ENCODE measurements at places on chromosomes 4 and X.

- no peak for DNase-seq
Measured at GRCh38 chrX:18534949-18535348, 109.5 kb downstream of the CDKL5 start.

GRCh38 chr4:89829470-89830138 is 7.4 kb downstream of the SNCA start:
- DNase-seq: no peak

- no peak for DNase-seq
Measured at GRCh38 chrX:48894891-48895290, 2.7 kb downstream of the TIMM17B start.

GRCh38 chr4:108029016-108029720 is 39.5 kb downstream of the HADH start:
- DNase-seq: no peak

DNA sequence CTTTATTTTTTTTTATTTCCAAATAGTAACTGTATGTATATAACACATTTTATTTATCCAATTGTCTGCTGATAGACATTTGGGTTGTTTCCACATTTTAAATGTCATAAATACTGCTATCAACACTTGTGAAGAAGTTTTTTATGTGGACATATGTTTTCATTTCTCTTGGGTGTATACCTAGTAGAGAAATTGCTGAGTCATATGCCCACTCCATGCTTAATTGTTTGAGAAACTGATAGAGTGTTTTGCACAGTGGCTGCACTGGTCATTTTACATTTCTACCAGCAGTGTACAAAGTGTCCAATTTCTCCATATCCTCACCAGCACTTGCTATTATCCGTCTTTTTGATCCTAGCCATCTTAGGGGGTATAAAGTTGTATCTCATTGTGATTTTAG is 567.8 kb downstream of the GBA3 start:
- no peak for DNase-seq

GRCh38 chr4:121594796-121595526 is 101.8 kb downstream of the ANXA5 start:
- DNase-seq: no peak

GRCh38 chrX:128975745-128976144 is 547.5 kb downstream of the SMARCA1 start:
- DNase-seq: peak; percentile 72

DNA sequence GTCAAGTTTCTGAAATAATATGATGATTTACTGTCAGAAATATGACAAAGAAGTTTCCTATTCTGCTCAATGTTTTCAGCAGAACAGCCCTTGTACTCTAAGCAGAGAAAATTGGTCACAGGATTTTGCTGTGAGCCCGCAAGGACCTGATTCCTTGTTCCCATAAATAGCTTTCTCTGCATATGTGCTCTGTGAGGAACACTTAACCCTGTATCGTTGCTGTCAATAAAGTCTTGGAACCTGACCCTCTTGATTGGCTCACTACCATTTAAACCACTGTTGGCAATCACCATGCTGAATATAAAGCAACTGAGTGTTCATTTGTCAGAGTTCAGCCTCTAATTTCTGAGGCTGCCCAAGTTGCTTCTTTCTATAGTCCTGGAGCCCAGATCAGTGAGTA is 158.2 kb upstream of the NOCT start:
- no peak for DNase-seq

GRCh38 chr4:88971536-88971935 is 85.4 kb downstream of the FAM13A start:
- DNase-seq: no peak

- no peak for DNase-seq
Measured at GRCh38 chr4:108142870-108143269, 25.9 kb downstream of the LEF1 start.

DNA sequence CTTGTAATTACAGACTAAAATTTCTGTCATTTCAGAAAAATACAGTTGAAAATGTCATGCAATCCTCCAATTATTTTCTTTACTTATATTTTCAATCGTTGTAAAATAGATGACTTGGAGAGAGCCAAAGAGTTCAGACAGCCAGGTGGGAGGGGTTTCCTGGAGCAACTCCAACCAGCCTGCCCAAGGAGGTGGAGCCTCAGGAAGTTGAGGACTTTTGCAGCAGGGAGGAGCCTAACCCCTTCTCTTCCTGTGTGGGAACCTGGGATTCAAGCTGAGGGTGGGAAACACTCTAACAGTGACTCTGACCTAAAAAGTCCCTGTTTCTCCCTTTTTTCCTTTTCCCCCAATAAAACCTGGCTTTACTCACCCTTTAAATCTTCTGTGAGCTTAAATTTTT is 72.2 kb upstream of the GABRG1 start:
- peak; percentile 56 for DNase-seq

GRCh38 chr4:76301068-76301774 is 5.3 kb upstream of the STBD1 start:
- DNase-seq: no peak

DNA sequence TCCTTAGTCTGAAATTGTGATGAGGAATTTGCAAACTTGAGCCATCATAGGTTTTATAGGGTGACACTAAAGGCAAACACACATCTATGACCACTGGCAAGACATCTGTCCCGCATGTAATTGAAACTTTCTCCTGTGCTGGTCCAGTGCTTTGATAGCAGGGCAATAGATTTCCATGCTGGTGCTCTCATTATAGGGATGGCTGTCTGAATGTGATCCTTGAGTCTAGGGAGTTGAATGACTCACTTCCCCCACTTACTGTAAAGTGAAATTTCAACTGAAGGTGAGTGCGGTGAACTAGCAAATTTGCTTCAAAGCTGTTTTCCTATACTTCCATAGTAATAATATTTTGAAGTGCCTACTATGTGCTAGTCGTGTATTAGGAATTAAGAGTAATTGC is 1630.0 kb downstream of the STIM2 start:
- peak; percentile 17 for DNase-seq

GRCh38 chr4:2888886-2889285 is 45.2 kb downstream of the ADD1 start:
- DNase-seq: no peak

DNA sequence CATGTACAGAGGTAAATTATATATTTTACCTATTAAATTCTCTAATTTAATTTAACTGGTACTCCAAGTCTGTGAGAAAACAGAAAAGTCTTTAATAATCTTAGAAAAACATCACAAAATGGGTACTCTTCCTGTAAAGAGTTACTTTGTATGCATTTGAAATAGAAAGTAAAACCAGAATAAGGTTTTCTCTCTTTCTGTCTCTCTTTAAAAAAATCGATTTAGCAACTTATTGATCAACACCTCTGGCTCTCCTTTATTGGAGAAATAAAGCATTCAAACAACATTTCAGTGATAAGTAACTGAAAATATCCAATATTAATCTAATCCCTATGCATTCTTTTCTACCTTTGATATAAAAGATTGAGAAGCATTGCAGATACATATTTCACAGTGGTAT is 27.4 kb downstream of the ATOH1 start:
- DNase-seq: no peak

- DNase-seq: no peak
Measured at GRCh38 chr4:7822877-7823276, 116.8 kb downstream of the AFAP1 start.

DNA sequence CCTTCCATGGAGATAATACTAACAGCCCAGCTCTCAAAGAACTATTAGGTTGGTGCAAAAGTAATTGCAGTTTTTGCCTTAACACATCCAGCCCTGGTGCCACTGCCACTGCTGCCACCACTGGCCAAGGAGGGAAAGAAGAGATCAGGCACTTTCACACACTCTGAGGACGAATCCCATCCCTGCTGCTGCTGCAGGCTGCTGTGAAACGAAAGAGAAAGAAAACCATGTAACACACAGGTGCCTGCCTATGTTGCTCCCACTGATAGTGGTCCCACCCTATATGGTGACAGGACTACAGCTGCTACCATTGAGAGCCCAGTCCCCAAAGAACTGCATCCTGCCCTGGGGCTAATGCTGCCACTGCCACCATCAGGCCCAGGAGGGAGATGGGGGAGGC is 35.1 kb downstream of the TMLHE start:
- peak; percentile 25 for DNase-seq

GRCh38 chr4:114019276-114019968 is 40.0 kb upstream of the ARSJ start:
- no peak for DNase-seq

GRCh38 chr4:152700151-152700550 is 20.4 kb upstream of the TMEM154 start:
- DNase-seq: no peak

DNA sequence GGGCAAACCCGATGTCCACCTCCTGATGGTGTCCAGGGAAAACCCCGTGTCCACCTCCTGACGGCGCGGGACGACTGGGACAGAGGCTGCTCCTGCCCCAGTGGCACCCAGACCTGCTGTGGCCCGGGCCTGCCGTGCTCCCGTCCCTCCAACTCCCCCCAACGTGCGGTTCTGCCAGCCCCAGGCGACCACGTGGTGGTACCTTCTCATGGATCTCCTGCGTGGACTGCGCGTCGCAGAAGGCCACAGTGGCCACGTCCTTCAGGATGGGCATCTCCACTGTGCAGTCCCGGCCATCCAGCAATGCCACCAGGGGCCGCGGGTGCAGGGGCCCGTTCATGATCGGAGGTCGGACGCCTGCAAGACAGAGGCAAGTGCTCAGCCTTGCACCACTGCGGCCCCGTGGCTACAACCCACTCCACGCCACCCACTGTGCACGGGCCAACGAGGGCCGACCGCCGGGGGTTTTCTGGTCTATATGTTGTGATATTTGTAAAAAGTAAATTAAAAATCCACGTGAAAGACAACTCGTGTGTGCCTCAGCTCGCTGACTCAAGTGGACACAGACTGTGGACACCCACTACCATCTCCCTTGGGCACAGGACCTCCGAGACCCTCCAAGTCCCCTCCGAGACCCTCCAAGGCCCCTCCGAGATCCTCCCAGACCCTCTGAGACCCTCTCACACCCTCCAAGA is 10.8 kb downstream of the CTBP1 start:
- DNase-seq: peak; percentile 0

DNA sequence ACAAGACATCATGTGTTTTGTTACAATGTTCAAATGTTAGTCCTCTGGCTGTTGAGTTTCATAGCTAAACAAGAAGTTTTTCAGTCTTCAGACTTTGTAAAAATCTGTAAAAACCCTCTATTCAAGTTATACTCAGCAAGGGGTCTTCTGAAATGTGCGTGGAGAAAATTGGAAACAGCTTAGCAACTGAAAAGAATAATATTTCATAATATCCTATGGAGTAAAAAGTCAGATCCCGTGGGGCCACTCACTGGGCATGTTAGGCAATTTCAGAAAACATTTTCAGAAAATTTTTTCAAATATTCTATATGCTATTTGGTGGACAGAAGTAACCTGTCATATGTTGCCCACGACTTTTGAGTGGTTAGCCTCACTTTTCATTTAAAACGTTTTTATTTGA is 118.3 kb downstream of the CORIN start:
- DNase-seq: no peak

GRCh38 chrX:110383414-110383813 is 24.8 kb downstream of the RTL9 start:
- no peak for DNase-seq

GRCh38 chrX:69615779-69616456 is at the start of gene EDA:
TSS of gene EDA (plus strand) at chrX:69616113.
- DNase-seq: peak; percentile 91

- DNase-seq: no peak
Measured at GRCh38 chr4:56078866-56079265, 130.1 kb downstream of the CEP135 start.

- DNase-seq: no peak
Measured at GRCh38 chr4:154452798-154453346, 38.7 kb downstream of the DCHS2 start.

GRCh38 chrX:56505866-56506265 is 57.6 kb upstream of the UBQLN2 start:
- DNase-seq: no peak

DNA sequence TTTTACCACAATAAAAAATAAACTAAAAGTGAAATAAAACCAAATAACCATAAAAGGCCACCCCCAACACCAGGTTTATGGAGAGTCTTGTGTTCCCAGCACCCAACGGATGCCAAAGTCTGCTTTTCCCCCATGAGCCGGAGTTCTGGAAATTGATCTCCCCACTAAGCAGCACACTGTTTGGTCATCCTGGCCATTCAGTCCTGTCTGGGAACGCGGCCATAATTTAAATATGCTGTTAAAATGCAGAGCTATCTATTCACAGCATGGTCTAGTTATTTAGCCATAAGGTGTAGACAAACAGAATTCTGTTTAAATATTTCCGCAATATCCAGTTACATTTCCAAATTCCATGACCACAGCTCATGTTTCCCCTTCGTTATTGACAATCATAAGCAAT is 129.6 kb upstream of the TBL1X start:
- DNase-seq: no peak

DNA sequence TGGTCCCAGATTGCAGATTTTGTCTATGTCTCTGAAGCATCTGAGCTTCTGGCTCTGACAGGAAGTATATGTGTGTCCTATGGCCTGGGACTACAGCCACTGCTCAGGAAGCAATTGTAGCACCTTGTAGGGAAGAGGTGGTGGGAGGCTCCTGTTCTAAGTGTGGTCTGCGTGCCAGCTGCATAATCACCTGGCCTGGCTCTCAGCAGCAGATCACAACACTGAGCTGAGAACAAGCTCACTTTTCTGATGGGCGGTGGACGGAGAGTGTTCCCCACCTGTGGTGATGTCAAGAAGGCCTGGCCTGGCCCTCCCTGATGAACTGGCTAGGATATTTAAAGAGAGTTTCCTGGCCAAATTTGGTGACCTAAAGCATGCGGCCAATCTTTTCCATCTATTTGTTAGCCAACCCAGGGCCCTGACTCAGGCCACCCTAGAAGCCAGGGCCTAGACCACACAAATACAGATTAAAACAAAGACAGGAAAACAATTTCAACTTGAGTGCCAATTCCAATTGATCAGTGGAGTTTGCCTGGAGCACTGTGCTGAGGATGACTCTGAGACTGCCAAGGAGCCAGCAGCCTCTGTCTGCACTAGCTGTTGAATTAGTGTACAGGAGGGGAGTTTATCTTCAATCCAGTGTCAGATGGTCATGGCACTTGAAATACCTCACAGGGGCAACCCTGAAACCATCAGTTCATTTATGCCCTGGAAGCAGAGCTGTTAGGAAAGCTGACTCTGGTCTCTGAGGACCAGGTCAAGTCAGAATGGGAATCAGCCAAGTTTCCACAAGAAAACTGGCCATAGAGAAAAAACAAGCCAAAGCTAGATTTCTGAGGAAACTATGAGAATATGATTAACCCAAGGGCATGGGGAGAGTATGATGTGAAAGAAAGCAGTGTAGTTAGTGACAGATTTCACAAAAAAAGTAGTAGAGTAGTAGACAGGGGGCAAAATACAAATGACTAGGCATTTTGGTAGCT is 47.4 kb downstream of the PRDM5 start:
- DNase-seq: peak; percentile 20

DNA sequence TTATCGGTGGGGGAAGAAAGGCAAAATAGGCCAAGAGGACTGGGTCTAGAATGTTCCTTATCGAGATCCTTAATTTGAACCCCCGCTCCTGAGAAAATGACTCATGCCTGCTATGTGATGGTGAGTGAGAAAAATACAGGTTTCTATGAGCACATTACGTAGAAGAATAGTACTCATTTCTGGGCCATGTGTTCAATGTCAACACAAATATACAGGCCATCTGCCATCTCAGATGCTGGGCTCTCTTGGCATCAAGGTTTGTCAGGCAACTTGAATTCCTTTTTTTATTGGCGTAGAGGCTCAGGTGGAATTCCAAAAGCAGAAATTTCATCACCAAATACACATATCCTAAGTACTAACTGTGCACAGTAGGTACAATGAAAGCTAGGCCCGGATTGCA is 81.4 kb upstream of the TRIM2 start:
- no peak for DNase-seq
